ENCODE measurements at places on chromosomes 12 and 14.
A peak's percentile ranks its signal among the peaks of the same experiment; 100 is the strongest.

- DNase-seq = peak; percentile 7
These were observed 65.3 kb upstream of the PTPRR start for GRCh38 chr12:70985850-70986249.

- DNase-seq = peak; percentile 40
These were observed 17.6 kb upstream of the AMIGO2 start for GRCh38 chr12:47097276-47097896.

- DNase-seq = peak; percentile 59
These were observed 13.5 kb downstream of the CPSF2 start for GRCh38 chr14:92135269-92135668.

GRCh38 chr12:131908092-131909080 is 14.0 kb downstream of the ULK1 start:
- DNase-seq = no peak

GRCh38 chr12:107635139-107635538 is 50.5 kb upstream of the PWP1 start:
- DNase-seq = peak; percentile 16

GRCh38 chr14:93049867-93050331 is 65.8 kb downstream of the ITPK1 start:
- no peak for DNase-seq

- peak; percentile 97 for DNase-seq
These were observed 15.4 kb downstream of the TRAFD1 start for GRCh38 chr12:112140728-112141127.

Measured in amniotic epithelial cell (primary cell).